ENCODE measurements at places on chromosomes 6 and 20.

DNA sequence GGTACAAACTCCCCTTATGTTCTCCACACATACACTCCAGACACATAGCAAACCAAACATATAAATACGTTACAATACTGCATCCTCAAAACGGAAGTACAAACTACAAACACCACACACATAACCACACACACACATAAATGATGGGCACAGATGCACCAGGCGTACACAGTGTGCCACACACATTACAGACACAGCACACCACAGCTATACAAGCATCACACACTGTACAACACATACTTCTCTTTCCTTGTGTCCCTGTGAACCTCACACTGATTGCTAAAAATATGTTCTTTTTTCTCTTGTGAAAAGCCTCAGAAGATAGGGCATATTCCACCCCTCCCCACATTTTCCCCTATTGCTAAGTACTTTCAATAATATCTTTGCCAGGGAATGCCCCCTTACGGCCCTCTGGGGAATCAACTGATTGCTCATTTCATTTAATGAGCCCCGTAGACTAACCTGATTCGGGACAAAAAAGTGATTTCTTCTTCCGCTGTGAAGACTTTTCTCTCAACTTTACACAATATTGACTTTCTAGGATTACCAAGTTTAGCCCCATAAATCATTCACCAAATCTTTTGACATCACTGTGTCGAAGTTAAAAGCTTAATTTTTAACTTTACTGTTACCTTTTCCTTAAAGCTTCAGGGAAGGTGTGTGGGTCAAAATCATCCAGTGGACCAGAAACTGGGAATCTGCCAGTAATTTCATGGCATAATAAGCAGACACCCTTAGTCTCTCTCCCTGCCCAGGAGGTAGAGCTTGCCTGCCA is at the start of gene SLC17A1:
Gene SLC17A1, minus strand, starts transcription at position 521 of the 775 bp plus-strand sequence. CDS start 1,495 bp downstream, outside the sequence.
- DNase-seq, result no peak

DNA sequence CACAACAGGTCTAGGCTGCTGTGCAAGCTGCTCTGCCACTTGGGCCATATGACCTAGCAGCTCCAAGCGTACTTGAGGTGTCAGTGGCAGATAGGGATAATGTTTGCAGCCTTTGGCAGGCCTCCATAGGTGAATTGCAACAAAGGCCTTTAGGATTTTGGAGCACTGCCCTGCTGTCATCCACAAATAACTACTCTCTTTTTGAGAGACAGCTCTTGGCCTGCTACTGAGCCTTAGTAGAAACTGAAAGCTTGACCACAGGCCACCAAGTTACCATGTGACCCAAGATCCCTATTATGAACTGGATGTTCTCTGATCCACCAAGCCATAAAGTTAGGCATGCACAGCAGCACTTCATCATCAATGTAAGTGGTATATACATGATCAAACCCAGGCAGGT is 29.9 kb downstream of the FBXO30 start:
- no peak for DNase-seq

- no peak for DNase-seq
Measured at GRCh38 chr20:49989234-49990065, 6.7 kb downstream of the SNAI1 start.

- no peak for DNase-seq
Measured at GRCh38 chr6:129705212-129705611, 4.8 kb downstream of the ARHGAP18 start.

Data from stimulated activated CD8-positive, alpha-beta memory T cell treated with anti-CD3 and anti-CD28 coated beads, Interleukin-7, amount 100 ng/mL, for 4 hours (primary cell).